ENCODE measurements at places on chromosomes 16 and 17. TPM values are rescaled to one million over a fixed set of nuclear protein-coding genes. Genes with fewer than 3 reads are reported as not detected.

GRCh38 chr16:56851671-56852400 is 13.2 kb upstream of the SLC12A3 start:
- H3K27me3 ChIP-seq: no peaks in the 10 kb centered on the region
- peaks cover 22% of the 10 kb centered on the region for H3K4me1 ChIP-seq
- no peak overlapping the region for H3K27ac ChIP-seq
- DNase-seq: no peak

GRCh38 chr16:51834794-51835193 is 683.7 kb upstream of the SALL1 start:
- H3K4me1 ChIP-seq: no peaks in the 10 kb centered on the region
- H3K36me3 ChIP-seq: no peaks in the 10 kb centered on the region
- H3K27ac ChIP-seq: no peak overlapping the region
- no peak for DNase-seq
- no peaks in the 10 kb centered on the region for H3K27me3 ChIP-seq

- H3K27me3 ChIP-seq: no peaks in the 10 kb centered on the region
- peak overlapping the region; percentile 68 for H3K4me3 ChIP-seq
- DNase-seq: no peak
- peaks cover 76% of the 10 kb centered on the region for H3K4me1 ChIP-seq
Measured at GRCh38 chr17:81388091-81388611, 7.1 kb upstream of the BAHCC1 start.

DNA sequence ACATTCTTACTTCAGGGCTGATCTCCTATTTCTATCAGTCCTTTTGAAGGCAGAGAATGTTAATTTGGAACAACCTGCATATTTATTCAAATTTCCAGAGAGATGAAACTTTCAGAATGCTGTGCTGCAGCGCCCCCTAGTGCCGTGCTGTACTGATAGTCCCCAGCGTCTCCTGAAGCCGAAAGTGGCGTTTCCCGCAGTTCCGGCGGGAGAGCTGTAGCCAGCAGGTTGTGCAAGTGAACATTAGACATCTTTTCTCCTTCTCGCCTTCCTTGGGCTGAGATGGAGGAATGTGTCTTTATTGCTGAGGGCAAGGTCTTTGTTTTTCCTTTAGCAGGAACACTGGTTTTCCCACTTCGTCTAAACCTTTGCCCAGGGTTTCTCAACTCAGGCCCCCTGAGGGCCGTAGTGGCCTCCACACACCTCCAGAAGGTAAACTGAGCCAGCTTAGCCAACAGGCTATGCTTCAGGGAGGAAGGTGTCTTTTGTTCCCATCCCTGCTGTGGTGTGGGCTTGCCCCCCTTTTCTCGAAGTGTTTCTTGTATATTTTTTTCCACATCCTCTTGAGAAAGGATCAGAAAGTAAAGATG is 26.4 kb downstream of the USP10 start:
- H3K27me3 ChIP-seq: no peaks in the 10 kb centered on the region
- H3K36me3 ChIP-seq: peaks cover 15% of the 10 kb centered on the region
- peak; percentile 55 for DNase-seq
- H3K27ac ChIP-seq: no peak overlapping the region
- H3K4me3 ChIP-seq: no peak overlapping the region

- no peaks in the 10 kb centered on the region for H3K27me3 ChIP-seq
- no peak for DNase-seq
- H3K4me1 ChIP-seq: peaks cover 5% of the 10 kb centered on the region
- H3K36me3 ChIP-seq: no peaks in the 10 kb centered on the region
- H3K27ac ChIP-seq: no peak overlapping the region
- H3K4me3 ChIP-seq: no peak overlapping the region
Measured at GRCh38 chr17:74244548-74244947, 29.5 kb upstream of the DNAI2 start.

DNA sequence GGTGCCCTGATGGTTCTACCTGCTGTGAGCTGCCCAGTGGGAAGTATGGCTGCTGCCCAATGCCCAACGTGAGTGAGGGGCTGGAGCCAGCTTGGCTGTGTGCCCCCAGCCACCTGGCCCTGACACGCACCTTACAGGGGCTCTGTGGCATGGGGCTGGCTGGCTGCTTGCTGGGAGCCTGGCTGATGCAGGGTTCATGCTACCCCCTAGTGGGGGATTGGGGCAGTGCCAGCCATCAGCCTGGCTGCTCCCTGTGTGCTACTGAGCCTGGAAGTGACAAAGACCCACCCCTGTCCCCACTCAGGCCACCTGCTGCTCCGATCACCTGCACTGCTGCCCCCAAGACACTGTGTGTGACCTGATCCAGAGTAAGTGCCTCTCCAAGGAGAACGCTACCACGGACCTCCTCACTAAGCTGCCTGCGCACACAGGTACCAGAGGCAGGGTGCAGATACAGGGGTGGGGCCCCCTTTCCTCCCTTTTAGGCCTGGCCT is 5.7 kb downstream of the GRN start:
- peaks cover 24% of the 10 kb centered on the region for H3K4me1 ChIP-seq
- DNase-seq: no peak
- peaks cover 32% of the 10 kb centered on the region for H3K36me3 ChIP-seq
- no peaks in the 10 kb centered on the region for H3K27me3 ChIP-seq
- no peak overlapping the region for H3K27ac ChIP-seq

- H3K27me3 ChIP-seq: no peaks in the 10 kb centered on the region
- no peaks in the 10 kb centered on the region for H3K36me3 ChIP-seq
- DNase-seq: no peak
- H3K27ac ChIP-seq: peak overlapping the region; percentile 78
- H3K4me3 ChIP-seq: no peak overlapping the region
- peaks cover 26% of the 10 kb centered on the region for H3K4me1 ChIP-seq
Measured at GRCh38 chr16:85353839-85354685, 241.8 kb upstream of the CIBAR2 start.

DNA sequence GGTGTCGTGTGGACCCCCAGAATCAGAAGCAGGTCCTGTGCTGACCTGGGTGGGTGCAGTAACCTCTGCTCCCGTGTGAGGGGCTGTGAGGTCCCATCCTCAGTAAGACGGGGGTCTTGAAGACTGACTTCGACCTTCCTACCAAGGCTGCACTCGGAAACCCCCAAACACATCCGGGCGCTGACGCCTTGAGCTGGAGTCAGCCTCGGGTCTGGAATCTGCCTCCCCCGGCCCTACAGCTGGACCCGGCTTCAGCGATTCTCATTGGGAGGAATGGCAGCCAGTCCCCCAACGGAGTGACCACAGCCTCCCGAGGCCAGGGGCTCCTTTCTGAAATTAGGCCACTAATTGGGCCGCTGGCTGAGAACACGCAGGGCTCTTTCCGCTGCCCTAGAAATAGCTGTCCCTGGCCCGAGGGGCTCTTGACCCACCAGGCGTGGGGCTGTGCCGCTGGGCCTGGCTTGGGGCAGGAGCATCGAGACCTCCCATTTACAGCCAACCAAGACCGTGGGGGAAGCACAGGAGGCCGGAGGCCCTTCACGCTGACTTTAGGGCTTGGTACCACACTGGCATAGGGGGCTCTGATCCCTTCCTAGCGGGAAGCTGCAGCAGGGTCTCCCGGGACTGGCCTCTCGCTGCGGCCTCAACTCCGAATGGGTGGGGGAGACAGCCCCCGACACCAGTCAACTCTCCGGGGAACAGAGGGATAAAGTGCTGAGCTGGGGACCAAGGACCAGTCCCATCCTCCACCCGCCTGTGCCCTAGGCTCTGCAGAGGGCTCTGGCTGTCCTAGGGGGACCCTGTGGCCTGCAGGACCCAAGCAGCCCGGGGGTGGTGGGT is 2.6 kb upstream of the GNG13 start:
- peaks cover 28% of the 10 kb centered on the region for H3K27me3 ChIP-seq
- H3K36me3 ChIP-seq: no peaks in the 10 kb centered on the region
- peaks cover 2% of the 10 kb centered on the region for H3K4me1 ChIP-seq
- H3K27ac ChIP-seq: no peak overlapping the region
- H3K4me3 ChIP-seq: no peak overlapping the region
- no peak for DNase-seq

- H3K4me3 ChIP-seq: peak within 1 kb of the TSS; percentile 100
- DNase-seq: peak; percentile 30
- no peaks in the 10 kb centered on the region for H3K36me3 ChIP-seq
- H3K27me3 ChIP-seq: no peaks in the 10 kb centered on the region
Measured at GRCh38 chr17:14069251-14070021, at the start of gene COX10. COX10 (plus strand) TSS chr17:14069504; CDS start chr17:14069606, 102 bp downstream.

DNA sequence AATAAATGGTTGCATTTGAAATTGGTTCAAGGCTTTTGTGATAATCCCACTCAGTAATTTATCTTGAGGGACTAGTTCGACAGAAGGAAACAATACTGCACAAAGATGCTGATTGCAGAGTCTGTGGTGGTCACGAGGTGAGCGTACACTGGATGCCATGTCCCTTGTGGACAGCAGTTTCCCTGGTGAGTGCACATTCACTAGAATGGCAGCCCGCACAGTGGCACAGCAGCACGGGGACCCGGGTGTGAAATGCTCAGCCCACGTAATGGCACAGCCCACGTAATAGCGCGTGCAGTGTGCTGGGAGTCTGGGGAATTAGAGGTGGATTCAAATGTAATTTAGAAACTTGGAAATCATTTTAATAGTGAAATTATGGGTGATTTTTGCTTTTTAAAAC is 154.0 kb downstream of the LGALS9B start:
- no peaks in the 10 kb centered on the region for H3K36me3 ChIP-seq
- no peaks in the 10 kb centered on the region for H3K4me1 ChIP-seq
- H3K4me3 ChIP-seq: no peak overlapping the region

DNA sequence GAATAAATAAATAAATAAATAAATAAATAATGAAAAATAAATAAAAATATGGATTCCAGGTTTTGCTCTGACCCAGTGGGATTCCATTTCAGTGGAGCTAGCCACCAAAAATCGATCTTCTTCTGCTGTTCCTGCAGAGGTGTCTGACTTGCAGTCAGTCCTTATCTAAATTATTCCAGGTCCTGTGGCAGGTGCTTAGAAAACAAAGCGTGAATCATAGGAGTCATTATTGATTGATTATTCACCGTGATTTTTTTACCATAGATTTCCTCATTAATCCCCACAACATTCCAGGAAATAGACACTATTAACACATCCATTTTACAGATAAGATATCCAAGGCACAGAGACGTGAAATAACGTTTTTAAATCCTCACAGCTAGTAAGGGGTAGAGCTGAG is 31.5 kb upstream of the ABR start:
- no peaks in the 10 kb centered on the region for H3K36me3 ChIP-seq
- DNase-seq: no peak
- no peak overlapping the region for H3K4me3 ChIP-seq
- no peaks in the 10 kb centered on the region for H3K27me3 ChIP-seq
- no peak overlapping the region for H3K27ac ChIP-seq
- H3K4me1 ChIP-seq: no peaks in the 10 kb centered on the region

- no peak overlapping the region for H3K4me3 ChIP-seq
- no peaks in the 10 kb centered on the region for H3K27me3 ChIP-seq
- peaks cover 13% of the 10 kb centered on the region for H3K36me3 ChIP-seq
- DNase-seq: no peak
- H3K4me1 ChIP-seq: peaks cover 88% of the 10 kb centered on the region
- H3K27ac ChIP-seq: no peak overlapping the region
Measured at GRCh38 chr16:58119509-58119845, 9.7 kb downstream of the CFAP20 start.

- H3K4me1 ChIP-seq: peaks cover 30% of the 10 kb centered on the region
- peak overlapping the region; percentile 96 for H3K27ac ChIP-seq
- H3K27me3 ChIP-seq: no peaks in the 10 kb centered on the region
- no peak for DNase-seq
Measured at GRCh38 chr17:7590743-7591142, 849 bp upstream of the SOX15 start.

- no peak for DNase-seq
- no peaks in the 10 kb centered on the region for H3K27me3 ChIP-seq
- no peak overlapping the region for H3K4me3 ChIP-seq
- H3K36me3 ChIP-seq: peaks cover 53% of the 10 kb centered on the region
- no peaks in the 10 kb centered on the region for H3K4me1 ChIP-seq
Measured at GRCh38 chr16:23348579-23349469, 46.7 kb downstream of the SCNN1B start.

- H3K4me3 ChIP-seq: no peak overlapping the region
- peaks cover 43% of the 10 kb centered on the region for H3K36me3 ChIP-seq
- no peak for DNase-seq
- H3K27ac ChIP-seq: no peak overlapping the region
- H3K27me3 ChIP-seq: no peaks in the 10 kb centered on the region
- no peaks in the 10 kb centered on the region for H3K4me1 ChIP-seq
Measured at GRCh38 chr17:35132099-35132498, 10.0 kb downstream of the NLE1 start.

DNA sequence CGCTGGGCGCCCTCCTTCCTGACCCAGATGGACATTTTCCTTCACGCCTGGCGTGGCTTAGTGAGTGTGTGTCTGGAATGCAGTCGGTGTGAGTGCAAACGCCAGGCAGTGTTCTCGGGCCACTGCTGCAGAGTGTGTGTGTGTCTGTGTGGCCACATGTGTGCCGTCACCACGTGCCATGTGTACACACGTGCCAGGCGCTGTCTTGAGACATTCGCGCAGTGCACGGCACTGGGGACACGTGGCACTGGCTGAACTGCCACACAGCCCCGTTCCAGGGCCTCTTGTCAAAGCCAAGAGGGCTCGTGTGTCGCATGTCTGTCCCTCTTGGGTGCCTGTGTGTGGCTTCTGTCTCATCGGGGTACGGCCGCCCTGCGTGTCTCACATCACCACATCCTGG is 28.8 kb downstream of the MAPK8IP3 start:
- H3K4me3 ChIP-seq: no peak overlapping the region
- H3K27me3 ChIP-seq: no peaks in the 10 kb centered on the region
- H3K27ac ChIP-seq: no peak overlapping the region
- H3K36me3 ChIP-seq: peaks cover 55% of the 10 kb centered on the region
- DNase-seq: no peak

DNA sequence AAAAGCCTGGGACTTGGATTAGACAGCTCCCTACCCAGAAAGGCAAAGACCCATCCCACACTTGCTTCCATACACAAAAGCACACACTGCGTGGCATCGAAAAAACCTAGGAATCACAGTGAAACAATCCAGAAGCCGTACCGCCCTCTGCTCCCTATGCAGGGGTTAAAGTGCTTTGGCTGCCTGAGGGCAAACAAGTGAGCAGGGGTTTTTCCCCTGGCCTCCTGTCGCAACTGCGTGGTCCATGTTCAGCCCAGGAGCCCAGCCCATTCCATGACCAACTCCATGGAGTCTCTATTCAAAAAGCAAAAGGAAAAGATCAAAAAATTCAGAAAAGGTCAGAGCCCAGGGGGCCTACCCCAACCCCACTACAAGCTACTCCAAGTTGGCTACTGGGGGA is 3.6 kb upstream of the GSDMB start:
- DNase-seq: no peak
- no peak overlapping the region for H3K4me3 ChIP-seq
- H3K27ac ChIP-seq: no peak overlapping the region

- H3K4me3 ChIP-seq: no peak overlapping the region
- H3K4me1 ChIP-seq: peaks cover 95% of the 10 kb centered on the region
- no peaks in the 10 kb centered on the region for H3K27me3 ChIP-seq
- H3K27ac ChIP-seq: peak overlapping the region; percentile 31
- no peak for DNase-seq
Measured at GRCh38 chr17:19301274-19301951, 61.1 kb downstream of the B9D1 start.

GRCh38 chr16:24736758-24737157 is 7.3 kb downstream of the TNRC6A start:
- no peak overlapping the region for H3K4me3 ChIP-seq
- H3K27me3 ChIP-seq: no peaks in the 10 kb centered on the region
- peaks cover 21% of the 10 kb centered on the region for H3K4me1 ChIP-seq
- no peak overlapping the region for H3K27ac ChIP-seq

GRCh38 chr17:50882851-50883250 is 16.7 kb upstream of the TOB1 start:
- no peaks in the 10 kb centered on the region for H3K36me3 ChIP-seq
- no peak for DNase-seq
- H3K27me3 ChIP-seq: no peaks in the 10 kb centered on the region
- H3K27ac ChIP-seq: no peak overlapping the region

Gene SLC26A11
- 5.7 TPM for total RNA-seq

Gene FBXL16
- 4.4 TPM for total RNA-seq

Gene MPP3
- 8.9 TPM for total RNA-seq

Gene SLC16A6
- total RNA-seq: 9.2 TPM

Gene HBQ1
- not detected for total RNA-seq

Gene SCN4A
- 0.12 TPM for total RNA-seq

Gene TBC1D3B
- total RNA-seq: not detected

Gene ANKS4B
- total RNA-seq: not detected

Data from esophagus squamous epithelium (tissue), 5 donors.